ENCODE measurements at places on chromosomes 11 and 22. TPM values are rescaled to one million over a fixed set of nuclear protein-coding genes. Genes with fewer than 3 reads are reported as not detected.

MN1 gene
- 0.07 TPM for total RNA-seq

DNA sequence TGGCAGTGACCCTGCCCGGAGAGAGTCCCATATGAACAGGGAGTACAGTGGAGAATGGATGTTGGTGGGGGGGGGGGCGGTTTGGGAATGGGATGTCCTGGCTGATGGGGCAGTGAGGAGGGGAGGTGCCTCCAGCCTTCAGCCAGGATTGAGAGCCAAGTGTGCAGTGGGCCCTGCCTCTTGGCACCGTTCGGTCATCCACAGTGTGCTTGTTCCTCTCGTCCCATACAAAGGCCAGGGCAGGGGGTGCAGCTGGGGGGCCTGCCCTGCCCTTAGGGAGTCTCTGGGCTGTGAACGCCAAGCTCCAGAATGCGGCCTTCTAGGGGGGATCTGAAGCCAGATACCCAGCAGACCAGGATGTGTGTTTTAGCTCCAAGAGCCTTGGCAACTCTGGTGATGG lies 34.0 kb downstream of the KCNC1 start:
- H3K36me3 ChIP-seq: no peaks in the 10 kb centered on the region
- no peaks in the 10 kb centered on the region for H3K4me1 ChIP-seq
- H3K27ac ChIP-seq: no peak overlapping the region
- no peak for DNase-seq

TRPC6 gene
- total RNA-seq: not detected

GRCh38 chr11:119195680-119196079 lies 10.4 kb downstream of the NHERF4 start:
- peaks cover 3% of the 10 kb centered on the region for H3K27me3 ChIP-seq
- no peak for DNase-seq
- no peaks in the 10 kb centered on the region for H3K36me3 ChIP-seq

- DNase-seq: no peak
- no peak overlapping the region for H3K4me3 ChIP-seq
- no peaks in the 10 kb centered on the region for H3K4me1 ChIP-seq
- H3K27ac ChIP-seq: no peak overlapping the region
These were observed 26.8 kb downstream of the DIXDC1 start for GRCh38 chr11:111963931-111964340.

- no peak for DNase-seq
- H3K27me3 ChIP-seq: peaks cover 14% of the 10 kb centered on the region
- H3K36me3 ChIP-seq: no peaks in the 10 kb centered on the region
- H3K27ac ChIP-seq: no peak overlapping the region
- no peaks in the 10 kb centered on the region for H3K4me1 ChIP-seq
- no peak overlapping the region for H3K4me3 ChIP-seq
These were observed 63.7 kb upstream of the NNMT start for GRCh38 chr11:114232400-114233059.

- no peaks in the 10 kb centered on the region for H3K4me1 ChIP-seq
- H3K27ac ChIP-seq: no peak overlapping the region
- H3K27me3 ChIP-seq: peaks cover 5% of the 10 kb centered on the region
- H3K36me3 ChIP-seq: no peaks in the 10 kb centered on the region
These were observed 237.0 kb downstream of the MIAT start for GRCh38 chr22:26894362-26894761.

All from activated T-helper 1 cell treated with anti-CD3 and anti-CD28 coated beads, Interleukin-12 subunit alpha, Interleukin-12 subunit beta, Interleukin-2, Interleukin-4 antibody, amounts not matched to agents 30 ng/mL and 10 ng/mL and 1 ng/mL, durations not matched to agents 14 hours and 24 hours and 36 hours (primary cell).